ENCODE measurements at places on chromosomes 1 and 21. TPM values are rescaled to one million over a fixed set of nuclear protein-coding genes. Genes with fewer than 3 reads are reported as not detected.
A peak's percentile ranks its signal among the peaks of the same experiment; 100 is the strongest.

DNA sequence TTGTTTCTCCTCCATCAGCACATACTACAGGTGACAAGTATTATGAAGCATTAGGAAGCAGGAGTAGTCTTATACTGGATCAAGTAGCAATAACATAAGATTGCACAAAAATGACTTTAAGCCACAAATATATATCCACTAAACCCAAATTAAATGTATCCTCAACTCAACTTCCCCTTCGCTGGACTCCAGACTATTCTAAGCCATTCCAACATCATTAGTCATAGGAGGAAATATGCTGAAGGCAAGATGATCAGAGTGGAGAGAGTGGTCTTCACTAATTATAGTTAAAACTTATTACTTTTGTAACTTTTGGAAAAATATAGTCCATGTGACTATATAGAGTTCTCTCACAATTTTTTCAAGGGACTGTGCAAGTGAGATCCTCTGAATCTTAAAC is 390.7 kb upstream of the ZP4 start:
- ATAC-seq: no peak

The CDC42BPA gene
- total RNA-seq: 60.7 TPM

GRCh38 chr1:207888652-207889051 is 22.3 kb downstream of the CD34 start:
- ATAC-seq: peak; percentile 57

- ATAC-seq: no peak
Observed at GRCh38 chr21:31450980-31451379, 106.9 kb upstream of the TIAM1 start.

- no peak for ATAC-seq
Observed at GRCh38 chr1:39501666-39502065, 10.2 kb downstream of the BMP8A start.

- ATAC-seq: no peak
Observed at GRCh38 chr1:111754984-111755330, 744 bp upstream of the DDX20 start.

DNA sequence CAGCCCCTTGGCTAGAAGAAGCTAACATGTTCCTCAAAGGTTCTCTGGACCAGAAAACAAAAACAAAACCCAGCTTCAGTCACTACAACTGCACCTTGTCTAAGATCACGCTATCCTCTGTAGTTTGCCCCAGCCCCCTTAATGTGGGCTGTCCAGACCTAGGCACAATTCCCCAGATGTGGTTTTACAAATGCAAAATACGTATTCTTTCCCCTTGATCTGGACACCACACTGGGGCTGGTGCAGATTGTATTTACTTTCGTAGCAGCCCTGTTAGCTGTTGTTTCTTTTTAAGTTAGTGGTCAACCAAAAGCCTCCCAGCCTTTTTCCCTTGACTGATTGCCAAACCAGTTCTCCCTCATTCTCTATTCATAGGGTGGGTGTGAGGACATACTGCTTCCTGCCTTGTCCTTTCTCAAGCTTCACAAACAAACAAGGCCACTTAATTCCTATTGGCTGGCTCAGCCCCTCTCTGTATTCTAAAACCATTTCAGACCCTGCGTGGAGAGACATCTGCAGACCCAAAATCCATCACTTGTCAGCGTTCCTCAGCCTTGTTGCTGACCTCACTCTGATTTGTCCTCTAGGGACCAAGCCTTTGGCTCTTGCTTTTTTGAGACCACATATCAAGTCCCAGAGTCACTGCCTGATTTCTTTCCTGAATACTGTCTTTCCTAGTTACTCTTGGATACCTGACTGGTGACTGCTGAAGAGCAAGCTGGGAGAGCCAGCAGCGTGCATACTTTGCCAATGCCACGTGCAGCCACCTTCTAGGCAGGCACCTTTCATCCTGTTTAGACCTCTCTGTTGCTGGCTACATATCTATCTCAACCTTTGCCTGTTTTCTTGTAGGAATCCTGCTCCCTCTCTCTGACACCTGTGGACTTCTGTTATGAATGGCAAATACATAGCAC is 96.4 kb upstream of the RAB3GAP2 start:
- no peak for ATAC-seq

DNA sequence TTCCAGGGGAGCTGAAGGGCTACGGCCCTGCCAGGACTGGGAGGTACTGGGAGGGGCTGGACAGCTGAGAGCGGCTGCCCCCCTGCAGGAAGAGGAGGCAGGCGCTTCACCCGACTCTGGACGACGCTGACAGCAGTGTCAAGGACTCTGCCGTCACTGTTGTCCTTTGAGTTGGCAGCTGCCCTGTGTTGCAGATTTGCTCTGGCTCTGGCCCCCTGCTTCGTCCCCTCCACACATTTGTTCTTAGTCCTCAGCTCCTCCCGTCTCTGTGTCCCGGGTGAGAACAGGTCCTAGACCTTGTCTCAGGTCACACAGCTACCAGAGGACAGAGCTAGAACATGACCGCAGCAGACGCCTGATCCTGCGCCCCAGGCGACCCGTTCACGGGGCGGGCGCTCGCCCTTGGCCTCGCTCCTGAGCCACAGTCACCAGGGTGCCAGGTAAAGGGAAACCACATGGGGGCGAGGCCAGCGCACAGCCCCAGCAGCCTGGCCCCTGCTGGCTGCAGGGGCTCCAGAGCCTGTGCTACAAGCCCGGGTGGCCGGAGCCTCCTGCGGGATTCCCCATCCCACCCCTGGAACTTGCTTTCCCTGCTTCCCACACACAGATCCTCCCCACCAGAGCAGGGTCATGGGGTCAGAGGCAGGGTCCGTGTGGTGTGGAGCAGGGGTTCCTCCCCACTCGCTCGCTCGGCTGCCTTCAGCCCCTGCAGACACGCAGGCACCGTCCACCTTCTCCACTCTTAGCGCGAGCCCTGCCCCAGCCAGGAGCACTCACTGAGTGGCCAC is 10.7 kb upstream of the NPHP4 start:
- ATAC-seq: no peak

DNA sequence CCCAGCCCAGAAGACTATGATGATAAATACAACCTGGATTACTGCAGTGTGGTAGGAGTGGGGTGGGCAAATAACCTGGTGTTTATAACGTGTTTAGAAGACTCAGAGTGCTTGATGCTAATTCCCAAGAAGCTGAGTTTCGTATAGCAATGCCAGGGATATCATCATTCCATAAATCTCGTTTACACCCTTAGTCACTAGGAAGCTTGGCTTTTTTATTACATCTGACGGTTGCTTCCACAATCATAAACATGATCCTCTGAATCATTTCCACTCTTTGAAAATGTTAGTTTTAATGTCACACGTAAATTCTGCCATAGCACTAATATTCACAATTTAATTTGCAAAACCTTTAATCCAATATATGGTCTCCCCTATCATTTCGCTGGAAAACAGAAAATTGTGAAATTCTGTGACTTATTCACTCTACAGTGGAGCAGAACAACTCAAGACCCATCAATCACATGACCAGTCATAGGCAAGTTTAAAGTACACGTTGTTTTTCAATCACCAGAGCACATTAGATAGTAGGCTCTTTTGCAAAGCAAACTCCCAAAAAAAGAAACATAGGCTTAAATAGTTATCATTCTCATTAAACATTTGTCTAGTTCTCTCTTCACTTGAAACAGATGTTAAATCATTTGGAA is 321.0 kb downstream of the LTN1 start:
- no peak for ATAC-seq

DNA sequence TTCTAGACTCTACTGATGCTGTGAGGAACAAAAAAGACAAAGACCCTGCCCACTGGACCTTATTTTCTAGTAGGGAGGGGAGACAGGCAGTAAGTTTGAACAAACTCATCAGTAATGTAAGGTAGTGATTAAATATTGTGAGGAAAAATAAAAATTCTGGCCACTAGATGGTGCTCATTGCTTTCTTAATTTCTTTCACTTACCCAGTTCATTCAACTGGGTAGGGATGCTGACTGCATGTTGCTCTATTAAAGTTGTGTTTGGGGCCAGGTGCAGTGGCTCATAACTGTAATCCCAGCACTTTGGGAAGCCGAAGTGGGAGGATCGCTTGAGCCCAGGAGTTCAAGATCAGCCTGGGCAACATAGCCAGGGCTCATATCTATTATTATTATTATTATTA is 6.3 kb upstream of the KYAT3 start:
- ATAC-seq: peak; percentile 79

GRCh38 chr21:31090376-31090775 is 52.1 kb upstream of the KRTAP19-8 start:
- ATAC-seq: no peak

DNA sequence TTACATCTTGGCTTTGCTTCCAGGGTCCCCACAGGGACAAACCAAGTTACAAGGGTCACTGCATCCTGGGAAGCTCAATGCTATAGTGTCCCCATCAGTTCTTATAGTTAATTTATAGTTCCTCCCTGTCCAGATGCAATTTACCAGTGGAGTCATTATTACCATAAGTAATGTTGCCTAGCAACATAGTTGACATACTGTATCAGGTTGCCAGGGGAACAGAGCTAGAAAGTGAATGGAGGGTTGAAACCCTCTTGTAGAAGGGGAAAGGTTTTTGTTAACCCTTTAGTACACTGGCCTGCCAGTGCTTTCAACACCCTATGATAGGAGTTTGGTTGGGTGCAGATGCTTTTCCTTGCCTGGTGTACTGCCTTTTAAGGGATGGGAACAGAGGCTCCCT is 34.3 kb upstream of the TTC4 start:
- ATAC-seq: no peak

All from gastroesophageal sphincter (tissue), 4 donors.